Naive B cell (primary cell): ENCODE measurements at places on chromosomes 13 and 19.

- DNase-seq = no peak
Observed at GRCh38 chr19:46299695-46300094, 2.9 kb downstream of the HIF3A start.

DNA sequence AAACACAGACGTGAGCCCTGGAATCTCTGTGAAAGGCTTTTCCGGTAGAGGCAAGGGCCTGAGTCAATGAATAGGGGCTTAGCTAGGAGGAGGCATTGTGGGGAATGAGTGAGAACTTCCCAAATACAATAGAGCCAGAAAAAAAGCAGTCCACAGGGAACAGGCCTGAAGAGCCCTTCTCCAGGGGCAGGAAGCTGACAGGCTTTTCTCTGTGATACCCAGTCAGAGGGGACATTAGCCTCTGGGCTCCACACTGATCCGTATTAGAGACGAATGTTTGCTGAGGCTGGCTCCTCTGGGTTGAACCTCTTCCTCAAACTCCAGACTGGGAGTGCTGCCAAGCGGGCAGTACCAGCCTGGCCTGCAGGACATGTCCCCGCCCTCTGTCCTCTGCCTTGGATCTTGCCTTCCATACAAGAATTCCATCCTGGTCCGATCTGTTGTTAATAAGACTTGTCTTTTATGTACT is 2.3 kb downstream of the DHRS12 start:
- DNase-seq = no peak

GRCh38 chr19:19594381-19594780 is 24.1 kb downstream of the PBX4 start:
- no peak for DNase-seq

DNA sequence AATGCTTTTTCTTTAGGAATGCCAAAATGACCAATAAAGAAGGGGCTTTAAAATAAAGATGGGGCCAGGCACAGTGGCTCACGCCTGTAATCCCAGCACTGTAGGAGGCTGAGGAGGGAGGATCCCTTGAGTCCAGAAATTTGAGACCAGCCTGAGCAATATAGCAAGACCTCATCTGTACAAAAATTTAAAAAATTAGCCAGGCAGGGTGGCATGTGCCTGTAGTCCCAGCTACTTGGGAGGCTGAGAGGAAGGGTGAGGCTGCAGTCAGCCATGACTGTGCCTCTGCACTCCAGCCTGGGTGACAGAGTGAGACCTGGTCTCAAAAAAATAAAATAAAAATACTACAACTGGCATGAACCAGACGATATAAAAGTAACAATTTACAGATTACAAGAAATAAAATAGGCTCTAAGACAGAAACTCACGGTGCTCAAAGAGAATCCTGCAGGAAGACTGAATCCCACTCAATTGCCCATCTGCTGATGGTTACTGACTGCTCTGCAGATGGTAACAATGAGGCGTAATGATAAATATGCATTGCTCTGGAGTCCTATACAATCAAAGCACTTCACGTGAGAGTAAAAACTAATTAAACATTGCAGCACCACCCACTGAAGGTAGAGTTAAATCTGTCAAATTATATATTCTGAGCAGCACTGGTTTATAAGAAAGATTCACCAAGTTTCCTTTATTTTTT is 93.2 kb downstream of the LHFPL6 start:
- no peak for DNase-seq

- no peak for DNase-seq
Observed at GRCh38 chr13:110001670-110002275, 215.4 kb upstream of the IRS2 start.

GRCh38 chr19:1854542-1855039 is 6.3 kb upstream of the REXO1 start:
- DNase-seq = no peak

- DNase-seq = no peak
Observed at GRCh38 chr13:80666782-80667552, 326.0 kb upstream of the SPRY2 start.

- no peak for DNase-seq
Observed at GRCh38 chr13:23701636-23702035, 131.4 kb downstream of the TNFRSF19 start.

GRCh38 chr19:30799865-30800755 is 427.9 kb downstream of the ZNF536 start:
- no peak for DNase-seq

- DNase-seq = no peak
Observed at GRCh38 chr13:47474839-47475238, 526.2 kb downstream of the SUCLA2 start.

DNA sequence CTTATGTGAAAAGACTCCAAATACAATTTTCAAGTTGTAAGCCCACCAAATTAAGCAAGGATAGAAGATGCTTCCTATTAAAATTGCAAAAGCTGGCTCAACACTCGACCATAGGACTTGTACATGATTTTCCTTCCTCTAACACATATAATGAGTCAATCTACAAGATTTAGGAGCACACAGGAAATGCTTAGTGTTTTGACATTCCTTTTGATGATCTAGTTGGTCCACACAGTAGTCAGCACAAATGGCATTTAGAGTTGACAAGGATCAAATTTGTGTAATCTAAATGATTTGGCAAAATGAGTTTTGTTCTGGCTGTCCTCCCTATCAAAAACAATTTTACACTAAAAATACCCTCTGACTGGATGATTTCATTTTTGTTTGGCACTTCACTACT is 340.2 kb downstream of the DIAPH3 start:
- no peak for DNase-seq

DNA sequence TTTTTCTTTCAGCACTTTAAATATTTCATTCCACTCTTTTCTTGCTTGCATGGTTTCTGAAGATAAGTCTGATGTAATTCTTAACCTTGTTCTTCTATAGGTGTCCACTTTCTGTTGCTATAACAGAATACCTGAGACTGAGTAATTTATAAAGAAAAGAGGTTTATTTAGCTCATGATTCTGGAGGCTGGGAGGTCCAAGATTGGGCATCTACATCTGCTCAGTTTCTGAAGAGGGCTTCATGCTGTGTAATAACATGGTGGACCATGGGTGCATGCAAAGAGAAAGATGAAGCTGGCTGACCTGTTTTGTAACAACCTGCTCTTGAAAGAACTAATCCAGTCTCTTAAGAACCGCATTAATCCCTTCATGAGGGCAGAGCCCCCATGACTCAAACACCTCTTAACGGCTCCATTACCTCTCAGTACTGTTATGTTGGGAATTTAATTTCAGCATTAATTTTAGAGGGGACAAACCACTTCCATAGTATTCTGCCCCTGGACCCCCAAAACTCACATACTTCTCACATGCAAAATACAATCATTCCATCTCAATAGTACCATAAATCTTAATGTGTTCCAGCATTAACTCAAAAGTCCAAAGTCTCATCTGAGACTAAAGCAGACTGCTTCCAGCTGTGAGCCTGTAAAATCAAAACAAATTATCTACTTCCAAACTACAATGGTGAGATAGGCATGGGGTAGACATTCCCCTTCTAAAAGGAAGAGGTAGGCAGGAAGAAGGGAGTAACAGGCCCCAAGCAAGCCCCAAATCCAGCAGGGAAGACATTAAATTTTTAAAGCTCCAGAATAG is 9.6 kb upstream of the FGF9 start:
- no peak for DNase-seq

DNA sequence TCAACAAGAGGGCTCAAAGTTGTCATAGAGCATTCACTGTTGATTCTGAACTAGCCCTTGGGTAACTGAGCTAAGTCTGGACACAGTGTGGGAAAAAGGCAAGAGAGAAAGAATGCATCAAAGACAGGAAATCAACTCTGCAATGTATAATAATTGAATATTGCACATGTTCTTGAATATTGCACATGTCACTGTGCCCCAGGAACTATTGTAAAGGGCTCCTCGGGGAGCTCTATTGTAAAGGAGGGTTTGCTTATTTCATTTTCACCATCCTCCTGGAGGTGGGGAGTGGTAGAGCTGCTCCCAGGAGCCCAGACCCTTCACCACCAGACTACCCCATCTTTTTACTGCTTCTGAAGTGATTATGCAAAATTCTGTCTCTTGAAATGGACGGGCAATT is 44.4 kb upstream of the ITM2B start:
- no peak for DNase-seq

GRCh38 chr19:944171-944567 is 18.3 kb downstream of the ARID3A start:
- peak; percentile 42 for DNase-seq

- DNase-seq = no peak
Observed at GRCh38 chr19:42471554-42472249, 29.0 kb upstream of the CXCL17 start.

GRCh38 chr19:13095934-13096927 is 6.4 kb downstream of the LYL1 start:
- DNase-seq = no peak

GRCh38 chr13:110571896-110572777 is 10.6 kb upstream of the RAB20 start:
- DNase-seq = no peak

DNA sequence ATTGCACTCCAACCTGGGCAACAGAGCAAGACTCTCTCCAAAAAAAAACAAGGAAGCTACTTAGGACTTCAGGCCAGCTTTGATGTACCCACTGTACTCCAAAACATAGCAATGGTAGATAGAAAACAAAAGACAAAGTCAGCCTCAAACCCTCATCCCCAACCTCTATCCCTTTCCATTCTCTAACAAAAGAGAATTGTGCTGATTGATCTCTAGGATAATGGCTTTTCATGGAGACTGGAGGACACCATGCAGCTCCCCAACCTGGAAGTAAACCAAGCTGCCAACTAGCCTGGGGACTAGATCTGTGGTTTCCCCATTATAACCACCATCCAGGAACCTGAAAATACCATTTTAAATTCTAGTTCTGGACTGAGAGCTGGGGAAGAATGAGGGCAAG is 4.3 kb upstream of the ZDHHC20 start:
- DNase-seq = no peak

- no peak for DNase-seq
Observed at GRCh38 chr13:37136187-37136586, 30.7 kb upstream of the CSNK1A1L start.

GRCh38 chr19:16117594-16118033 is 5.9 kb downstream of the RAB8A start:
- DNase-seq = no peak

- DNase-seq = no peak
Observed at GRCh38 chr13:101258071-101258470, 158.2 kb downstream of the NALCN start.

- DNase-seq = no peak
Observed at GRCh38 chr19:6750062-6750461, 10.6 kb downstream of the TRIP10 start.

- no peak for DNase-seq
Observed at GRCh38 chr13:33842986-33843385, 25.0 kb downstream of the RFC3 start.

- DNase-seq = no peak
Observed at GRCh38 chr13:44148159-44148914, 225.3 kb upstream of the SERP2 start.

DNA sequence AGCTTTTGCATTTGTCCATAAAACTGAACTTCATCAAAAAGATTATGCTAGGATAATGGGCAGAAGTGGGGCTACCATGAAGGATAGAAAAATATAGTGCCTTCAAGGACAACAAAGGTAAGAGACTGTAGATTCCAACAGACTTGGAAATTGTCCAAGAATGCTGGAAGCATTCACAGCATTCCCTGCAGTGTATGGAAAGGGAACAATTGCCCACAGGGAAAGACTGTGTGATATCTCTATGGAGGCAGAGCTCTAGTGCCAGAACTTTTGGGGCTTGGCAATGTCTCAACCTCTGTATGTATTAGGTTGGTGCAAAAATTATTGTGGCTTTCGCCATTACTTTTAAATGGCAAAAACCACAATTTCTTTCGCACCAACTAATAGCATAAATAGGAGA is 1598.8 kb upstream of the MIR17HG start:
- no peak for DNase-seq

DNA sequence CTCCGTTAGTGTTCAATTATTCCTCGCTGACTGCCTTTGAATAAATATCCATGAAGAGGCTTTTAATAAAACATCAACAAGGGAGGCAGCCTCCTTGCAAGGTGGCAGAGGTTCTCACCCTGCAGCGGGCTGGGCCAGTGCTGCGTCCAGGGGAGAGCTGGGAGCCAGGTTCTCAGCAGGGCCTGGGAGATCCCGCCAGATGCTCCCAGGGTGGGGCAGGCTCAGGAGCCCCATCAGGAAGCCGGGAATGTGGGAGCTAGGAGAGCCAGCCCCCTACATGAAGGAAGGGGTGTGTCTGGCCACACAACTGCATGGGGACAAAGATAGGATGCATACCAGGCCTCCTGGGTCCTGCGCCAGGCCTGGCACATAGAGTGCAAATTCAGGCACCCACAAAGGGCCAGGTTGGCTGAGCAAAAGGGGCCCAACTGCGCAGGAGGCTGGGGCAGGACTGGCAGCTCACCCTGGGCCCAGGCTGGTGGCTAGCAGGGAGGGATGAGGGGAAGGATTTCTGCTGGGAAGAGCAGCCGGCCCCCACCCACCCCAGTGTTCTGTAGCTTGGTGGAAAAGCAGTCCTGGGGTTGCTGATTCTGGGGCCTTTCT is 22.8 kb downstream of the VSTM2B start:
- DNase-seq = no peak

DNA sequence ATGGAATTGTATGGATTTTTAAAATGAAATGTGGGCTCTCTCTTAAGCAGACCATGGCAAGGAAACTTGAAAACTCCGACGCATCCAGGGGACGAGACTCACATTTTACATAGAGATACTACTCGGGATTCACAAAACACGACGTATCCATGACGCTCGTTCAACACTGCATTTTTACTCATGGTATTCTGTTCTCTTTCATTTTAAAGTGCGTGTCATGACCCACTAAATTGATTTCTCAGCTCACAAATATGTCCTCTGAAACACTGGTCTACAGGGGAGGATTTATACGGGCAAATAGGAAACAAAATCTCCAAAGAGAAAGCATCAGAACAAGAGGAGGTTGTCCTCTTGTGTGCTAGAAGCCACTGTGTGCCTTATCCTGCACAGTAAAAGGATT is 523.5 kb downstream of the MYO16 start:
- no peak for DNase-seq

DNA sequence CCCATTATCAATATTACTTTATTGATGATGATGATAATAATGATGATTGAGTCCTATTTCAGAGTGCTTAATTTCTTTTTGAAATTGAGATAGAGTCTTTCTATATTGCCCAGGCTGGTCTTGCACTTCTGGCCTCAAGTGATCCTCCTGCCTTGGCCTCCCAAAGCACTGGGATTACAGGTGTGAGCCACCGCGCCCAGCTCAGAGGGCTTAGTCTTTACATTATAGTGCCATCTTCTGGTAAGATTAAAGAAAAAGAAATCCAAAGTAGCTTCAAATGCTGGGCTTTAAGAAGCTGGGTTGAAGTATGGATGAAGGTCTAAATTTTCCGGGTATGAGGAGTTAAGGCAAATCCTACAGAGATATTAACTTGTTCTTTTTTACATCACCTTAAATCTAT is 3.4 kb upstream of the ZNF333 start:
- DNase-seq = peak; percentile 33

DNA sequence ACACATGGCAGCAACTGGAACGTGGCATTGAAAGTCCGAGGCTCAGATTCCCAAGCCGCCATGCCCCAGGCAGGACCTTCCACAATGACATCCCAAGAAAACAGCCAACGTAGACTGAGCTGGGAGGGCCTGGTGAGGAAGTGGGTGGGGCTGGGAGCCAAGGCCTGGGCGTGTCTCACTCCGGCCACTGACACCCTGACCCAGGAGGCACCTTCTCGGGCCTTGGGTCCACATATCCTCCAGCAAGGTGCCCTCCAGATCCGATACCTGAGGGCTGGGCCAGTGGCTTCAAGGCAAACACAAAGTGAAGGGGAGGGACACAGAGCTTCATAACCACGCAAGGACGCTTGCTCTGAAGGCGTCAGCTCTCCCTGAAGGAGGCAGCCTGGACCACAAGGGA is 43.0 kb downstream of the RAB20 start:
- no peak for DNase-seq
